ENCODE measurements at places on chromosomes 12 and 14.

DNA sequence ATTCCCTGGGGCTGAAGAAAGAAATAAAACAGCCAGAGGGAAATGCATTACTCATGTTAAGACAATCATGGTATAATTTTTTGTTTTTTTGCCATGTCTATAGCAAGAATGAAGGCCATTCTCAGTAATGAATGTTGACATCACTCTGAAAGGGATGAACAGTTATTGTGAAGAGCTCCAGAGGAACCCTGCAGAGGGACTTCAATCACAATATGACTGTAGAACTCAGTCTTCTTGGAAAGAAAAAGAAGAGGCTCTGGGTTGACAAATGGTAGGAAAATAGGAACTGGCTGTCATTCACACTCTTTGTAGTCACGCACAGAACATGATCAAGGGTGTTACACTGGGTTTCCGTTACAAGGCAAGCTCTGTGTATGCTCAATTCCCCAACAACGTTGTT is 73.8 kb upstream of the DACT1 start:
- DNase-seq, result no peak

DNA sequence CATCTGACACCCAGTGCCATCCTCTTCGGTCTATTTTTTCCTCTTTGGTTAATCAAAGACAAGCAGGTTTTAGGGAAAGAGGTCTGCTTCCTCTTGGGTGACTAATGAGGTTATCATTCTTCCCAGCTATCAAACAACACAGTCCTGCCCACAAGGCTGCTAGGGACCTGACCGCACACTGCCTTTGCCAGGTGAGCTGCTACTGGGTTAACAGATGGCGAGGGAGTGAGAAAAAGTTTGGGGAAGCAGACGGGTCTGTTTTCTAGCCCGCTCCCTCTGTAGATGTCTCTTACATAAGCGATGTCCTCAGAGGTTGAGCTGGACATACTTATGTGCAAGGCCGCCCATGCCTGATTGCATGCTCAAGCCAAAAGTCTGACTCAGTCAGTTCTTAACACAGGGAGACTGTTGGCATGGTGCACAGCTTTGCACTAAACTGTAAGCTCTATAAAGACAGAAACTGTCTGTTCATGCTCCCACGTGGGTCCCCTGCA is 94.1 kb downstream of the SLC15A4 start:
- DNase-seq, result no peak

DNA sequence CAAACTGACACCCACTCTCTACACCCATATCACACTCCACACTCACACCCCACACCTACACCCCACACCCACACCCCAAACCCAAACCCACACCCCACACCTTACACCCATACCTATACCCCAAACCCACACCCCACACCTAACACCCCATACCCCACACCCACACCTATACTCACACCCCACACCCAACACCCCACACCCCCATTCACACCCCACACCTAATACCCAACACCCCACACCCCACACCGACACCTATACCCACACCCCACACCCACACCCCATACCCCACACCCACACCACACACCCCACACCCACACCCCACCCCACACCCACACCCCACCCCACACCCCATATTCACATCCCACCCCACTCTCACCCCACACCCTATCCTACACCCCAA is 38.5 kb downstream of the TMEM120B start:
- no peak for DNase-seq

GRCh38 chr12:39931857-39932256 is 174.0 kb downstream of the SLC2A13 start:
- no peak for DNase-seq

- no peak for DNase-seq
These were observed 40.4 kb upstream of the NCOR2 start for GRCh38 chr12:124607681-124608425.

- DNase-seq, result no peak
These were observed 60.9 kb downstream of the MAP3K9 start for GRCh38 chr14:70748422-70748821.

DNA sequence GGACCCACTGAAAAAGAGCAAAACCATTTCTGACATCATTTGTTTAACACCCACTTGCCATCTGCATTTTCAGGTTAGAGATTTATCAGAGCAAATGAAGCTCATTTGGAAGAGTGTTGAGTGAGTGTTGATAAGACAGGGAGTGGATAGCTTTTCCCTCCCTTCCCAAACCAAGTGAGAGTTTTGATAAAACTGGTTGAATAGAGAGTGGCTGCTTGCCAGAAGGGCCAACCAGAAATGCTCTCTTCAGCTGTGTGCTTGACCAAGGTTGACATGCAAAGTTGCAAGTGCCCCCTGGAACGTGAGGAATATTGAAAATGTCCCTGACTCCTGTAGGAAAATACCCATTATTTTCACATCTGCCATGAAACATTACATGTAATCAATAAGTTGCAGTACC is 1487.0 kb upstream of the FLRT2 start:
- DNase-seq, result no peak

- no peak for DNase-seq
These were observed 29.3 kb downstream of the CD9 start for GRCh38 chr12:6229224-6230218.

- DNase-seq, result no peak
These were observed 94.9 kb upstream of the RIC8B start for GRCh38 chr12:106679574-106679973.

DNA sequence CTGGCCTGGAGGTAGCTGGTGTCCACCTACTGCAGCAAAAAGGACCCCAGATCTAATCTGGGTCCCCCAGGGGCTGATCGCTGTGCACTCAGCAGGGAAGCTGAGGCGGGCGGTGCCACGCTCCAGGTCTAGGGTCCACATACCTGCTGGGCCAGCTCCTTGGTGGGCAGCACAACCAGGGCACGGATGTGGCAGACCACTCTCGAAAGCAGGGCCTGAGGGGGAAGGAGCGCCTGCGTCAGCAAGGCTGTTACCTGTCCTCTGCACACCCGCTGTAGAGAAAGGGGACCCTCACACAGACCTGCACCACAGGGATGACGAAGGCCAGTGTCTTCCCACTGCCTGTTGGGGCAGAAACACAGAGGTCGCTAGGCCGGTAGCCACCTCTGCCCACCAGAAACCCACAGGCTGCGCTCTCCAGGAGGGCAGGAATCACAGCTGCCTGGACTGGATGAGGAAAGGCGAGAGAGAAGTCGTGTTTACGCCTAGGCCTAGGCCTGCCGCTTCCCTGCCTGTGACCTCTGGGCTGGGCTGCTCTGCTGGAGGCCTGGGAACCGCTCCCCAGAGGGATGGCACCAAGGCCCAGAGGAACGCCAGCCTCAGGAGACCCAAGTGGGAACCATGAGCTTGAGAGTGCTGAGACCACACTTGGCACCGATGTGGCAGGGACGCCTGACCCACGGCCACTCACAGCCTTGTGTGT is 2.0 kb downstream of the DDX51 start:
- DNase-seq, result no peak

DNA sequence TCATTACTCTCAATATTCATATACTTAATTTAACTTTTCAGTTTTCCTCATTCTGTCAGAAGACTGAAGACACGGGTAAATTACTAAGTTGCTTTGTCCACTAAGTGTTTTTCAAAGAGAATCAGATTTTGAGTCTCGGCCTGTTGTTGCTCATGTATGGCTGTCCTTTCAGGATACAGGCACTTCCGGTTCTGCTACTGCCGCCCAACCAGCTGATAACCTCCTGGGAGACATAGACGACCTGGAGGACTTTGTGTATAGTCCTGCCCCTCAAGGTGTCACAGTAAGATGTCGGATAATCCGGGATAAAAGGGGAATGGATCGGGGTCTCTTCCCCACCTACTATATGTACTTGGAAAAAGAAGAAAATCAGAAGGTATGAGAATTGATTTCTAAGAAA is 28.3 kb upstream of the TEAD4 start:
- DNase-seq, result no peak

- no peak for DNase-seq
These were observed 1.7 kb downstream of the RARG start for GRCh38 chr12:53230108-53230845.

DNA sequence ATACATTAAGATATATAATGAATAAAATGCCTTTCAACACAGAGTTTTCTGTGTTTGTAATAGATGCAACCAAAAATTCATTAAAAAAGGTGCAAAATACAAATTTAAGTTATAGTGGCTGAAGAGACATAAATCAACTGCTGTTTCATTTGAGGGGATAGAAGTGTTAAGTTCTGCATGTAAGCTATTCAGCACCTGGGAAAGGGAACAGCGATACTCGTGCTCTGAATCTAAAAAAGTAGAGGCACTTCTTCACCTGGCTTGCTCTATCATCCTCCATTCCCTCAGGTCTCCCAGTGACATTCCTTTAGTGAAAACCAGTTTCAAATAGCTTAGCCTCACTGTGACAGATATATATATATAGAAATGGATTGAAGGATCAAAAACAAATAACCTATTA is 222.6 kb downstream of the ACSS3 start:
- DNase-seq, result no peak

DNA sequence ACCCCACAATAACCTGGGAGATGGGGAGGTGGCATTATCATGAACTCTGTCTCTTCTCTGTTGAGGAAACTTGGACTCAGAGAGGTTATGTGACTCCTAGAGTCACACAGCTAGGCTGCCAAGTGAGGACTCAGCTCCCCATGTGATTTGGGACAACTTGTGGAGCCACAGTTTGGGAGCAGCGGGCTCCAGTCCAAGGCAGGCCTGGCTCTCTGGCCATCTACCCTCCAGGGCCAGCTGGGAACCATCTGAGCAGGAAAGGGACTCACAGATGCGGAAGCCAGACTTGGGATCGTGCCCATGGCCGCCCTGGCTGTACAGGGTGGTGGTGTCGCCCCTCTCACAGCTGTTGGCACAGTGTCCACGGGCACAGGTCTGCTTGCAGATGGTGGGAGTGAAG is 59.1 kb downstream of the ISCA2 start:
- DNase-seq, result no peak

DNA sequence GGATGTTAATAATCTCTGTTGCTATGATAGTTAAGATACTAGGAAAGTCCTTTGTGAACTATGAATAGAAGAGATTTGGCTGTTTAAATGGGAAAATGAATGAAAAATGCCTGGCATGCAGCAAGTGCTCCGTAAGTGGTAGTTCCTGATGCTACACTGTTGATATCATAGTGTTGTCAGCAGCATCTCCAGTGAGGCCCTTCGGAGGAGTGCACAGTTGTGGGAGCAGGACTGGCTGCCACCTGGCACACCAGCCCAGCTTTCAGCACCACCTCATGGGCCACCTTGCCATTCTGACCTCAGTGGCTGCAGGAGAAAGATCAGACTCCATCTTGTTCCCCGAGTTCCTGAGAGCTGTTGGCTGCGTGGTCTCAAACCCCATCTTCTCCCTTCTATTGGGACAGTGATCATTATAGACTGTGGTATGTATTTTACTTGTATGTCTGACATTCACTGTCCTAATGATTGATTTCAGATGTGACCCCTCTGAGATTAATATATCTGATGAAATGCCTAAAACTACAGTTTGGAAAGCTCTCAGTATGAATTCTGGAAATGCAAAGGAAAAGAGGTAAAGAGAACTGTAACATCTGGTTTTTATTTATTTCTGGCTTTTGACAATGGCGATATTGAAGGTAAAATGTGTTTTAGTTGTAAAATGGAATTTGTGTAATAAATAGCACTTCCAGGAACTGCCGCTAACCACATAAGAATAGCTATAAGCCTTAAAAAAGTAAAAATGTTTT is 80.9 kb downstream of the SLC4A8 start:
- DNase-seq, result no peak

GRCh38 chr14:90674716-90675115 is 141.5 kb downstream of the TTC7B start:
- no peak for DNase-seq

- no peak for DNase-seq
These were observed 146.7 kb downstream of the ACSS3 start for GRCh38 chr12:81224626-81225025.

Data from activated effector memory CD4-positive, alpha-beta T cell treated with Interleukin-2 at 50 U/mL for 16 hours (primary cell).